ENCODE measurements at places on chromosomes 13 and 19.
A peak's percentile ranks its signal among the peaks of the same experiment; 100 is the strongest.

- DNase-seq, result peak; percentile 10
These were observed 144.4 kb downstream of the DIAPH3 start for GRCh38 chr13:60019119-60019993.

- no peak for DNase-seq
These were observed 116.9 kb downstream of the USP12 start for GRCh38 chr13:27054760-27055159.

GRCh38 chr19:12564016-12564664 lies 12.9 kb upstream of the ZNF564 start:
- peak; percentile 78 for DNase-seq

- no peak for DNase-seq
These were observed 442 bp upstream of the FGF14 start for GRCh38 chr13:102402290-102402689.

GRCh38 chr13:60398907-60399589 lies 2.0 kb downstream of the TDRD3 start:
- DNase-seq, result no peak

All from NCI-H2029 (cell line).